ENCODE measurements at places on chromosomes 1 and 21.

DNA sequence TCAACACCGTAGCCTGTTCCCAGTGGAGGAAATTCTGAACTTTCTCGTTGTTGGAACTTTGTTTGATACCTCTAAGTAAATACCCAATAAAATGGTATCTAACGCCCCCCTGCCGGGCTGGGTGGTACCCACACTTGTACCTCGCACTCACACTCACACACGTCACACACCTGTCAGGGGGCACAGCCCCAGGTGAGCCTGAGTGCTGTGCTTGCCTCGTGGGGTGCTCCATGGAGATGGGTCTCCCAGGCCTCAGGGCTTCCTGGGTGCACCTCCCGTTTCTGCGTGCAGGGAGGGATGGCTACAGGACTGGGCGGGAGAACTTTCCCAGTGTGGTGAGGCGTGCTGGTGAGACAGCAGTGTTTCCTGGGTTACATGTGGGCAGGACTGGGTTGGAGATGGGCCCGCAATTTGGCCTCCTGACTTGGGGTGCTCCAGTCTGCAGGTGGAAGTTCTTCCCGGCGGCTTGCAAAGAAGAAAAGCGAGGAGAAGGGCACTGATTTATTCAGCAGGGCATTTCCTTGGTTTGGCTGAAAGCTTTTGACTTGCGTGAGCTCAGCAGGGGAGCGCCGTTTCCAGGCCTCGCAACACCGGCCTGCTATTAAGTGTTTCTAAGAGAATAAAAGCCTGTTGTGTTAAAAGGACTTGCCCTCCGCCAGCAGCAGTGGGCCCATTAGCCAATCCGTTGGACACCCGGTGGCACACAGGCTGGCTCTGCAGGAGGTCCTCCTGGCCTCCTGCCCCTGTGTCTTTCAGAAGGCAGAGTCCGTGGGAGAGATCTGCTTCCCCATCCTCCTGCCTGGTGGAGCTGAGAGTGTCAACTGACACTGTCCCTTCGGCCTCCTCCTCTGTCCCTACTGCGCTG, 79.7 kb downstream of the KIF26B start:
- DNase-seq = peak; percentile 70

DNA sequence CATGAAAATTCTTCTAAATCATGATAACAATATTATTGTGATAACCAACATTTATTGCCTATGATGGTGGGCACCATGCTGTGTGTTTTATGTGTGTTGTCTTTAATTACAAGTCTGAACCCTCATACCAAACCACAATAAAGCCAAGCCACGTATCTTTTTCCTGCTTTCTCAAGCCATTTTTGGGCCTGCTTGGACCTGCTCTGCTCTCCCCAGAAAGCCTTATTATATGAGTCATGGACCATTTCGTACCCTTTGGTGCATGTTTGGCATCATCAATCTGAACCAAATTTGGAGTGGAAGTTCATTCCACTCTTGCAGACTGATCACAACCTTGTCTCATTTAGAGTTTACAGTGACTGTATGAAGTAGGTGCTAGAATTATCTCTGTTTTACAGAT, 87.3 kb upstream of the CD53 start:
- DNase-seq = no peak

GRCh38 chr1:54767526-54767925, 3.2 kb upstream of the PARS2 start:
- no peak for DNase-seq

DNA sequence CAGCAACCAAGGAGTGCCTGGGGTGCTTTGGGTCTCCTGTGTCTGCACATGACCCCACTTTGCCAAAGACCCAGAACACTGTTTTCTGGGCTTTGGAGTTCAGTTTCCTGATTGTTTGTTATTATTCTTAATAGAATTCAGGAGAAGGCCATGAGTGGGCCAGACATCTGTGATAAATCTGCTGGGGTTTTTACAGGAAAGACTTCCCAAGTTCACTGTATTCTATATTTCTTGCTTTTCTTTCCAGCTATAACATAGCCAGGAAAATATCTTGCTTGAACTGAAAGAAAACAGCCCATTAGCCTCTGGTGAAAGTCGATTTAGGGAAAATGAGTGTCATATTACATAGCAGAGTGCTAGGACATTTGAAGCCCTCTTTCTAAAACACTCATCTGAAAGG, 345.1 kb upstream of the USP24 start:
- no peak for DNase-seq

GRCh38 chr1:241837901-241838300, 10.1 kb upstream of the EXO1 start:
- no peak for DNase-seq

- DNase-seq = no peak
Observed at GRCh38 chr1:48030696-48031365, 33.6 kb upstream of the TRABD2B start.

- no peak for DNase-seq
Observed at GRCh38 chr1:228515200-228515834, 28.1 kb downstream of the RNF187 start.

DNA sequence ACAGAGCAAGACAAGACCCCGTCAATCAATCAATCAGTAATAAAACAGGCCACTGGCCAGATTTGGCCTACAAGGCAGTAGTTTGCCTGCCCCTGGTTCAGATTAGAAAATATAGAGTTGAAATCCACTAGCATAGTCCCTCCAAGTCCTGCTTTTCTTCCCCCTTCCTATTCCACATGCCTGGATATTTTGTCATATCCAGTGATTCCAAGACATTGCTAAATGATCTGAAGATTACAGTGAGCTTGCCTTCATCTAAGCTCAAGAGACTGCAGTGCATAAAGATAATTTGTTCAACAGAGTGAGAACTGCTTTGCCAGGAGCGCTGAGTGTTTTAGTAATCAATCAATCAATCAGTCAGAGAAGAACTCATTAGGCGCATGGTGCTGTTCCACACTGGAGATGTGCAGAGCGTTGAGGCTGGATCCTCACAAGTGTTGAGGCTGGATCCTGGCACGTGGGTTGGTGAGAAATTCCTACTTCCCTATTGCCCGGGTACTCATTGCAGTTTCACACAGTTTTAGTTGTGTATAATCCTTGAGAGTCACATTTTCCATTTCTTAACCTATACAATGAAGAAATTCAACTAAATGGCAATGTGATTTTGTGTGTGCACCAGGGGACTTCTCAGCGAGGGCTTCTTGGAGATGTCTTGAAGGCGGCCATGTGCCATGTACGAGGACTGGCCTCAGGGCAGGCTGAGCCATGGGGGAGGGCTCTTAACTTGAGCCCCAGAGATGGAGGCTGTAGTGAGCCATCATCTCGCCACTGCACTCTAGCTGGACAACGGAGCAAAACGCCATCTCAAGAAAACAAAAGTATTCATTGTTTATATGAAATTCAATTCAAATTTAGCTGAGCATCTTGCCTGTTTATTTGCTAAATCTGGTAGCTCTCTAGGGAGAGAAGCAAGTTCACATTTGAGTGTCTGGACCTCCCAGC, 76.3 kb downstream of the TOMM20 start:
- no peak for DNase-seq

DNA sequence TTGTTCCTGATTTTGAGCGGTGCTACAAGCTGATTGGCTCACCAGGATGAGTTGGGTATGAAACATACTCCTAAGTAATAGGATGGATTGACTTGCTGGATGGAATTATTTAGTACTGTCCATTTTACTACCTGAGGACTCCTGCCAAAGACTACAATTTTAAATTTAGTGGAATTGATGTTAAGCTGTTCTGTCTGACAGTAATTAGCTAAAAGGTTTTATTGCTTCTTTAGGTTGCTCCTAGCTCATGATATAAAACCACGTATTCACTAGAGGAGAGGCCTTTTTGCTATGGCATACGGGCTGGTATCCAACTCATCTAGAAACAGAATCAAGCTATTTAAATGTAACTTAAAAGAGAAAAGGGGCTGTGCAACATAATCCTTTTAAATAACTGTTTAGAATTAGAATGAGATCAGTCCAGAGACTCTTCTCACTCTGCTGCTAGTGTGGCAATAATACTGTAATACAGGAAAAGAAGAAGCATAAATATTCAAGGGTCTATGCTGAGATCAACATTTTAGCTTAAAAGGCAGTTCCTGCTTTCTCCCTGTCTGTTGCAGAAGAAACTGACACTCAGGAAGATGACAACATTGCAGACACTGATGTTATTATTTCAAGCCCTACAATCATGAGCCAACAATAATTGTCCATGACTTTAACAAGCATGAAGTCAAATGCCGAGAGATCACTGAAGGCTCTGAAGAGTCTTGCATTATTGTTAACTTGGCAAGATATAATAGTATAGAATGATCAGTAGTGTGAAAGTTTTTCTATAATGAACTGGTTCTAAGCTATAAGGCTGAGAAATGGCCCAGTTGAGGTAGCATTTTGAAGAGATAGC, 258.7 kb upstream of the ADGRL4 start:
- no peak for DNase-seq

- no peak for DNase-seq
Observed at GRCh38 chr1:109521002-109521951, 11.8 kb upstream of the AMIGO1 start.

- no peak for DNase-seq
Observed at GRCh38 chr1:54364995-54365394, 41.2 kb downstream of the SSBP3 start.

DNA sequence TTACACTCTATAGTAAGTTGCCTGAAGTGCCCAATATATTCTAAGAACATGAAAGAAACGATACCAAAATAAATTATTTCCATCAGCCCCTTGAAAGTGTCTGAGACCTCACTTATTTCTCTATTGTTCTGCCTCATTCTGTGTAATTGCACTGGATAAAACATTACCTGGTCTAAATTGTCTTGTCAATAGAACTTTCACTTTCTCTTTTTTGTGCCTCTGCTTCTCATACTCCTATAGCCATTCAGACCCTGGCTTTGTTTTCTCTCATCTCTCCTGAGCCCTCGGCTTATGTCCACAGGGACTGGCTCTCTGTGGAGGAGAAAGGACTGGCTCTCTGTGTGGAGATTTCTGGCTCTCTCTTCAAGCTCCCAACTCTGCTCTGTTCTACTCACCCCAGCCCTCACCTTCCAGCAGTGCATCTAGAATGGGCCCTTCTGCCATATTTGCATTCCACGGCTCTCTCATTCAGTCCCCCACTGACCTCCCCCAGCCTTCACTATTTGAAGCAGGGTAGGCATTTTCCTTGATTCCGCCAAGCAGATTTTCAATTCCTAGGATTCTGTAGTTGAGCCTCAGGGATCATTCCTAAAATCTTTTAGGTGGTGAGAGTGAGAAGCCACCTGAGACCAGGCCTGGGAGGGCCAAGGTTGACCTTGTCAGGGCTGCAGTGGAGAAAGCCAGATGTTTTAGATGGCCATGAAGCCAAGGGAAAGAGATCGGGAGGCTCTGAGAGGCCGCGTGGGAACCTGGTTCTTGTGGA, 15.9 kb upstream of the GALNT2 start:
- DNase-seq = no peak

- no peak for DNase-seq
Observed at GRCh38 chr1:186479162-186479561, 18.2 kb upstream of the PDC start.

DNA sequence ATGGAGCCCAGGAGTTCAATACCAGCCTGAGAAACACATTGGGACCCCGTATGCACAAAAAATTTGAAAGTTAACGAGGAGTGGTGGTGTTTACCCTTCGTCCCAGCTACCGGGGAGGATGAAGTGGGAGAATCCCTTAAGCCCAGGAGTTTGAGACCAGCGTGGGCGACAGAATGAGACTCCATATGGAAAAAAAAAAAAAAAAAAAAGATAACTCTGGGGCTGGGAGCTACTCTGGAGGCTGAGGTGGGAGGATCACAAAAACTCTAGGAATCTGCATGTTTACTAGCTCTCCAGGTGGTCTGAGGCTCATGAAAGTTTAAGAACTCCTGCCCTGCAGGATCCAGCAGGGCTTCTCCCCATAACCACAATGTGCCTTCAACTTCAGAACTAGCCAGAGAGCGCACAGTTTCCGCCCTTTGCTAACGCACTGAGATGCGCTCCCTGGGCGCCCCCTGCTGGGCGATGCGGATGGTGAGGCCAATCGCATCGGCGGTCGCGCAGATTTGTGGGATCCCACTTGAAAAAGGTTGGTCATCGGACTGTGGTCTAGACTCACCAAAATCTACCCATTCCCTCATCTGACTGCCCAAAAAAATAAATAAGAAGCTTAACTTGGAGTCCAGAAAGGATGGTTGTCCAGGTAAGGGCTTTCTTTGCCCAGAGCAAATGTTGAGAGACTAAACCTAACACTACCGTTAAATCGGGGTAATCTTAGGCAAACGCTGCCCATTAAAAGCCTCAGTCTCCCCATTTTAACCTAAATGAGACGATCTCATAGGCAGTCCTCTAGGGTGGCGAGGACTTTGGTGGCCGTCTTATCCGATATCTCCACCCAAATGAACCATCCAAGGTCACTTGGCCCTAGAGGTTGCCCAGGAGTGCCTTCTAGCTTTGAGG, 8.8 kb downstream of the ZNF683 start:
- DNase-seq = no peak

DNA sequence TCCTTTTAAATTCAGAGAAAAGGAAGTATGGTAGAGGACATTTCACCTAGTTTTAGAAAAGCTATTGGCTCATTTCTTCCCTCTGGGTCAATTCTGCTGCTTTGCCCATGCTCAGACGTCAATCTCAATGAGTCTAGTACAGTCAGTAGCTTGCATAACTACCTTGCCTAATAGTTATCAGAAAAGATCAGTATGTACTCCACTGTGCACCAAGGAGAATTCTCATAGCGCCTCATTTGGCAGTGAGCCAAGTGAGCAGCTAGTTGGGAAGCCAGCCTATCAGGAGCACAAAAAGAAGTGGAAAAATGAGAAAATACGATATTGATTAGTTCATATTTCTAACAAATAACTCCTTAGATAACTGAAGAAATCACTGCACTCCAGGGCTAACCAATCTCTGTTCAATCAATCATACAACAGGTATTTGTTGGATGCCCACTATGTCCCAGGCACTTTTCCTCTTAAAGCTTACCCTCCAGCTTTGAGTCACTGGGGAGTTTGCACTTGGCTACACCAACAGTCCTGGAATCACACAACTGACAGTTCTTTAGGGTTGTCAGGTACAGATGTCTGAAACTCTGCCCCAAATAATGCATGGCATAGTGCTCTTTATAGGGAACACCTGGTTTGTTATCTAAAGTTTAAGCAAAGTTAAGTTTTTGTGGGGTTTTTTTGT, 50.2 kb downstream of the PRDX6 start:
- DNase-seq = no peak

- no peak for DNase-seq
Observed at GRCh38 chr1:106435269-106435668, 621.2 kb upstream of the PRMT6 start.

DNA sequence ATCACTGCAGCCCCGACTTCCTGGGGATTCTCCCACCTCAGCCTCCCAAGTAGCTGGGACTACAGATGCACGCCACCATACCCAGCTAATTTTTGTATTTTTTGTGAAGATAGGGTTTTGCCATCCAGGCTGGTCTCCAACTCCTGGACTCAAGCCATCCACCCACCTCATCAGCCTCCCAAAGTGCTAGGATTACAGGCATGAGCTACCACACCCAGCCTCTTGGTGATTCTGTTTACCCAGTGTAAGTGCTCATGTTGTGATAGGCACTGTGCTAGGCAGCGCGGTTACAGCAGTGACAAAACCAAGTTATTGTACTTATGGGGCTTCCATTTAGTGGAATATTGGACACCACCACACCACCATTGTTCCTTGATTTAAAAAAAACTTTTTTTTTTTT, 9.7 kb upstream of the STX12 start:
- DNase-seq = no peak

GRCh38 chr1:51301844-51302162, 28.6 kb downstream of the TTC39A start:
- DNase-seq = no peak

- DNase-seq = no peak
Observed at GRCh38 chr1:25657121-25657882, 40.7 kb downstream of the MAN1C1 start.
